Osteocyte (in vitro differentiated cells): ENCODE measurements at places on chromosomes 1 and 21. TPM values are rescaled to one million over a fixed set of nuclear protein-coding genes. Genes with fewer than 3 reads are reported as not detected.

DNA sequence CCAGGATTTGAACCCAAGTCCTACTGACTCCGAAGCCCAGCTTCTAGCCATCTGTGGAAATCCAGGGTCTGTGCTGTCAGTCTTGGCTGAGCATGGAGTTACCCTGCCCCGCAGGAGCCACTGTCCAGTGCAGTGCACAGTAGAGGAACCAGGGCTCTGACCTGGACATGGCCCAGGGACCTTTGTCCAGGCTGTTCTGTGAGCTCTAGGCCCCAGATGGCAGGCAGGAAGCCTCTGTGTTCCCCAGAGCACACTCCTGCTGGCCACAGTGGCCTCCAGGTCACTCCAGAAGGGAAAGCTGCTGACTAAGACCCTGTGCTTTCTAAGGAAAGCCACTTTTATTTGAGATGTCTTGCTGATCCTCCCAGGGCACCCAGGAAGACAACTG is 13.8 kb downstream of the S100A7A start:
- no peaks in the 10 kb centered on the region for H3K4me1 ChIP-seq
- H3K27me3 ChIP-seq = no peaks in the 10 kb centered on the region
- H3K4me3 ChIP-seq = no peak overlapping the region

Gene ANKRD45
- 0.24 TPM in 1 of 2 replicates, not detected in the other for total RNA-seq

Gene CHI3L1
- total RNA-seq = not detected in 2 replicates

Gene FGR
- total RNA-seq = not detected in 2 replicates

DNA sequence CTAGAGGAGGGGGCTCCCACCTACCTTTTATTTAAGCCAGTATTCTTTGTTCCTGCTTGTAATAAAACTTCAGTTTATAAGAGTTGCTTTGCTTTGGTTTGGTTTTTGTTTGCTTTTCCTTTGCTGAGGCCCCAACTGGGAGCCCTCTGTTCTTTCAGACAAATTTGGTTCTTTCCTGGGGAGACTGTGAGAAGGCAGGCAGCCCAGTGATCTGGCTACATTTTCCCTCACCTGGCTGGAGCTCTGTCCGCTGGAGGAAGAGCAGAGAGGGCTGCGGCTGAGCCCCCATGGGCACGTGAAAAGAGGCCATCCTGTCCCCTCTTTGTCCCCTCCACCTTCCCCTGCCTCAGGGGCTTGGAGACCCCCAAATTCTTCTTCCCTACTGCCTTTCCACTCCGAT is 7.3 kb upstream of the SFN start:
- H3K27me3 ChIP-seq = no peaks in the 10 kb centered on the region
- no peak overlapping the region for H3K4me3 ChIP-seq
- H3K36me3 ChIP-seq = peaks cover 35% of the 10 kb centered on the region

Gene HEYL
- 1.3 and 1.4 TPM in 2 replicates for total RNA-seq

DNA sequence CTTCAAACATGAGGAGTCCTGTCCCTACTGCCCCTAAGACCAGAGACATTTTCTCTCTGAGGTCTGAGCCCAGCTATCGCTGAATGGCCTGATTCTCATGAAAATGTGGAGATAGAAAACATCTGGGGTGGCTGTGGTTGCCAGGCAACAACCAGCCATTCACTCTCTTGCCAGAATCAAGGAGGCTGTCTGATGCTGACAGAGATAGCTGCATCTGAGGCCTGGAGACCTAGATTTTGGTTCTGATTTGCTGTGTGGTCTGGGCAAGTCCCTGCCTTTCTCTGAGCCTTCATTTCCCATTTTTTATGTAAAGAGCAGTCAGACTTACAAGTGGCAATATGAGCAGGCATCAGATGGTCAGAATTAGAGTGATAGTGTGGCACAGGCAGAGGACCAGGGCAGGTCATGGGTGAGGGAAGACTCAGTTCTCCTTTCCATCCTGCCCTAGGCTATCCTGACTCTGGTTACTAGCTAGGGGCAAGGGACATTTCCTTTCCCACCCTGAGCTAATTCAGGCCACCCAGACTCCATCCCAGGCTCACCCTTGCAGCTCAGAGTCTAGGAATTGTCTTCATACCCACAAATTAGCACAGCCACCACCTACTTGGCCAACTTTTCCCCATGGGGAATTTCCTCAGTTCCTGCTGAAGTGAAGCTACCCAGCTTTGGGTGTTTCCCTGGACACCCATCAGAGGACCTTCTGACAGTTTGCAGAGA is 20.0 kb upstream of the RNF19B start:
- peak overlapping the region; percentile 6 for H3K27ac ChIP-seq
- no peak overlapping the region for H3K4me3 ChIP-seq
- H3K36me3 ChIP-seq = no peaks in the 10 kb centered on the region
- DNase-seq = no peak
- no peaks in the 10 kb centered on the region for H3K27me3 ChIP-seq
- H3K4me1 ChIP-seq = peaks cover 33% of the 10 kb centered on the region

GRCh38 chr1:66206563-66207144 is 327.3 kb upstream of the SGIP1 start:
- no peak overlapping the region for H3K4me3 ChIP-seq
- H3K36me3 ChIP-seq = no peaks in the 10 kb centered on the region
- H3K27ac ChIP-seq = no peak overlapping the region
- H3K27me3 ChIP-seq = no peaks in the 10 kb centered on the region
- no peaks in the 10 kb centered on the region for H3K4me1 ChIP-seq

Gene AKT3
- total RNA-seq = 107 and 112 TPM in 2 replicates

Gene C1orf141
- not detected in 2 replicates for total RNA-seq

Gene MYBPH
- total RNA-seq = not detected in 2 replicates

GRCh38 chr1:63669151-63669961 is 76.1 kb downstream of the PGM1 start:
- peaks cover 7% of the 10 kb centered on the region for H3K4me1 ChIP-seq
- no peaks in the 10 kb centered on the region for H3K27me3 ChIP-seq
- H3K4me3 ChIP-seq = no peak overlapping the region
- no peak for DNase-seq
- no peaks in the 10 kb centered on the region for H3K36me3 ChIP-seq
- H3K27ac ChIP-seq = no peak overlapping the region

GRCh38 chr1:229984992-229985612 is 81.9 kb upstream of the GALNT2 start:
- H3K36me3 ChIP-seq = no peaks in the 10 kb centered on the region
- H3K4me3 ChIP-seq = no peak overlapping the region
- peaks cover 53% of the 10 kb centered on the region for H3K27me3 ChIP-seq
- peak; percentile 44 for DNase-seq

Gene S100A1
- 1.1 TPM in 1 of 2 replicates, not detected in the other for total RNA-seq

DNA sequence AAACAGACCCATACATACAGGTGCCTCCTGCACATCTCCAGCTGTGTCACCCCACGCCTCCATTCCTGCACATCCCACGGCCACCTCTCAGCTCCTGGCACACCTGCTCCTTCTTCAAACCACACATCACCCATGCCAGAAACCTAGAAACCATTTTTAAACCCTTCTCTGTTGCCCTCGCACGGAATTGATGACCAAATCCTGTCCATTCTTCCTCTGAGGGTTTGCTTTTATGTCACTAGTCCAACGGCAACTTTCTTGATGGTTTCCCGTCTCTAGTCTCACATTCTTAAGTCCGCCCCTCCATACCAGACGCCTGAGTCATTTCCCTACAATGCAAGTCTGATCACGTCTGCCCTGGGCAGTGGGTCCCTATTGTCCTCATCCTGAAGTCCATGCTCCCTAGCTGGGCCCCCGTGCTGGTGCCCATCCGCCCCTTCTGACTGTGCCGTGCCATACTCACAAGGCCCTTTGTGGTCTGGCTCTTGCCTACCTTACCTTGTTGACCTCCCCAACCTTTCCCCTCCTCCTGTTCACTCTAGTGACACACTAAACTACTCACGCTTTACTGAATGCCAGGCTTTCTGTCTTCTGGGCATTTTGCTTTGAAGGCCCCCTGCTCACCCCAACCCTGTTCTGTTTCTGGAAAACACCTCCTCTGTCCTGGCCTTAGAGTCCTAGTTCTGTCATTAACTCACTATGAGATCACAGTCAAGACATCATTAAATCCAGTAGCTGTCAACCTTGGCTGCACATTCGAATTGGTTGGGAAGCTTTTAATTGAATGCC is 17.6 kb downstream of the SLC2A1 start:
- peaks cover 47% of the 10 kb centered on the region for H3K36me3 ChIP-seq
- no peaks in the 10 kb centered on the region for H3K27me3 ChIP-seq
- H3K4me3 ChIP-seq = peak overlapping the region; percentile 26
- no peak for DNase-seq
- H3K27ac ChIP-seq = peak overlapping the region; percentile 94

Gene SORT1
- 71.4 and 78.5 TPM in 2 replicates for total RNA-seq

DNA sequence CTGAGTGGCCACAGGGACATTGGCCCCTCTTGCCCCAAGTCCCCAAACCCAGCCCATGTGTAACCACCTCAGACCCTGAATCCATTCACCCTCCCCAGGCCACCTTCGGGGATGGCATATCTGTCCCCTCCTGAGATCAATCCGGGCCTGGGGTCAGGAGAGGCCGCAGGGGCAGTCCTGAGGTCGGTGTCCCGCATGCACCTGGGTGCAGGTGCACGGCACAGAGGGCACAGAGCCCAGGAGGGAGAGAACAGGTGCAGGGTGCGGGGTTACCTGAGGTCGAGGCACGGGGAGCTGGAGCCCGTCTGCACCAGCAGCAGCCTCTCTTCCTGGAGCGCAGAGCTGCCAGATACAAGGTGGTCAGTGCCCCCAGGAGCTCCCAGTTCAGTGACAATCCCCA is 16.8 kb downstream of the PANK4 start:
- DNase-seq = no peak
- no peaks in the 10 kb centered on the region for H3K27me3 ChIP-seq
- no peak overlapping the region for H3K4me3 ChIP-seq
- H3K4me1 ChIP-seq = peaks cover 3% of the 10 kb centered on the region

Gene C8A
- not detected in 2 replicates for total RNA-seq

- H3K27ac ChIP-seq = peak overlapping the region; percentile 12
- H3K4me3 ChIP-seq = no peak overlapping the region
- H3K27me3 ChIP-seq = no peaks in the 10 kb centered on the region
- H3K36me3 ChIP-seq = peaks cover 11% of the 10 kb centered on the region
Observed at GRCh38 chr1:198291036-198291435, 134.2 kb downstream of the NEK7 start.

DNA sequence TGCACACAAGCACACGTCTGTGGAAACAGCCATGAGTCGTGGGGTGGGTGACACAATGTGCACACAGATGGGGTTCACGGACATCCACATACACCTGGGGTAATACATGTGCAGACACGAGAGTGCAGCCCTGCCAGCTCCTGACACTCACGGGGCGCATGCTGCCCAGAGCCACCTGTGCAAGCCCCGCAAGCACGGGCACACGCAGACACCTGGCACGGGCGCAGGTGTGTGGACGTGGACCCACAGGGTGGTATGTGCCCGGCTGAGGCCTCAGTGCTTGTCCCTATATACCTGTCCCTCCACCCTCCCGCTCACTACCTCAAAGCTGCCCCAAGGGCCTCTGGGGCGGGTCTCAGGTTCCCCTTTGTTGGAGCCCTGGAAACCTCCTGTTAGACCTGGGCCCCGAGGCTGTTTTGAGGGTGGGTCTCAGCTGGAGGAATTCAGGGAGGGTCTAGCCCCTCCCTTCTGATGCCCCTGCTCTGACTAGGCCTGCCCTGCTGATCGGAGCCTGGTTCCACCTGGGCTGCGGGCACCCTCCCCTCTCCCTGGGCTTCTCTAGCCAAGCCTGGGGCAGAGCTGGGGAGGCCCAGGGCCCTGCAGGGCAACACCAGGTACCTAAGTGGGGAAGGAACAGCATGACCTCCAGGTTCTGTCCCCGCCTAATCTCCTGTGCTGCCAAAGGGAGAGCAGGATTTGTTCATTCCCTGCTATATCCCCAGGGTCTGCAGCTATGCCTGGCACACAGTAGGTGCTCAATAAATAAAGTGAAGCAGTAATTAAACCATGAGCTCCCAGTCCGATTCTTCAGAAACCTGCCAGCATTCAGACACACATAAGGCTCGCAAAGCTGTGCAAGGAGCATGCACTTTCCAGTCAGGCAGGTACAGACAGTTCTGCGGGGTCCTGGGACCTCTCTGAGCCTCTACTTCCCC is 49.1 kb downstream of the DMRTB1 start:
- DNase-seq = no peak
- peaks cover 17% of the 10 kb centered on the region for H3K36me3 ChIP-seq
- H3K4me3 ChIP-seq = no peak overlapping the region
- H3K27me3 ChIP-seq = no peaks in the 10 kb centered on the region
- peaks cover 30% of the 10 kb centered on the region for H3K4me1 ChIP-seq

Gene CHD1L
- total RNA-seq = 30.3 and 32.4 TPM in 2 replicates

DNA sequence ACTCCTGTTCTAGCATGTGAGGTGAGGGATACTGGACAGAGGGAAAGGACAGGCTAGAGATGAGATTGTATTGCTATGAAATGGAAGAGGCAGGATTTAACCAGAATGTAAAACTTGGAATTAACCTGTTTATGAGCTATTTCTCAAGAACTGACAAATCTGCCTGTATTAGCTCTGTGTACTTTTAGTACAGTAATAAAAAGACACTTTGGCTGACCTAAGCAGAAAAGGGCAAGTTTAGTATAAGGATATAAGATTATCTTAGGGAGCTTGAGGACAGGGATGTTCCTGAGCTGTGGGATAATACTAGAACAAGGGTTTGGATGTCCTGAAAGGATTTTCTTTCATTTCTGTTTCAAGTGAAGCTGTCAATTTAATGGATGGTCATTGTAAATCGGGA is 11.2 kb downstream of the ZCCHC17 start:
- no peak overlapping the region for H3K4me3 ChIP-seq
- no peak overlapping the region for H3K27ac ChIP-seq
- H3K36me3 ChIP-seq = peaks cover 20% of the 10 kb centered on the region

DNA sequence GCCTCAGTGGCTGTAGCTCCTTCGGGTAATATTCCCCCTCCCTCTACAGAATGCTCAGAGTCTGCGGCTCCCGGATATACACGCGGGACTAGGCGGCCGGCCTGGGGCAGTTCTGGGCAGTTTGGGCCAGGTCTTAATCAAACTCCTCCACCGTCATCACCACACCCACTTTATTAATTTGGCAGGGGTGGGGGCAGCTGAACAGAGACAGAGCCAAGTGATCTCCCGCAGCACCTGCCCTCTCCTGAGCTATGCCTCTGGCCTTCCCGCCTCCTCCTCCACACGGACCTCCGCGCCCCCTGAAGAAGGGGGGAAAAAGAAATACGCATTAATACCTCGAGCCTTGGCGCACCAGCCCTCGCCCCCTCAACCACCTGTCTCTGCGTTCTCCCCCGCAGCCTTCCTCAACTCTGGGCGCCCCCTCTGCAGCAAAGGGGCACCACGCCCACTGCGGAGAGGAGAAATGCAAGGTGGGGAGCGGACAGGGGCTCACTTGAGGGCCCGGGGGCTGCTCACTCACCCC is 42.6 kb downstream of the CD34 start:
- peaks cover 19% of the 10 kb centered on the region for H3K4me1 ChIP-seq
- H3K4me3 ChIP-seq = peak overlapping the region; percentile 71
- H3K27me3 ChIP-seq = no peaks in the 10 kb centered on the region
- peak overlapping the region; percentile 29 for H3K27ac ChIP-seq
- no peak for DNase-seq

GRCh38 chr1:187276677-187277076 is 447.9 kb downstream of the PLA2G4A start:
- H3K27ac ChIP-seq = no peak overlapping the region
- no peak for DNase-seq
- no peak overlapping the region for H3K4me3 ChIP-seq

- H3K36me3 ChIP-seq = no peaks in the 10 kb centered on the region
- H3K27me3 ChIP-seq = peaks cover 80% of the 10 kb centered on the region
- no peaks in the 10 kb centered on the region for H3K4me1 ChIP-seq
- DNase-seq = no peak
Observed at GRCh38 chr1:167043752-167044488, 46.3 kb downstream of the GPA33 start.

Gene NHLH1
- total RNA-seq = 0.16 and 0.31 TPM in 2 replicates

Gene BCAN
- total RNA-seq = 0.29 and 0.43 TPM in 2 replicates
